Astrocyte of the spinal cord (primary cell): ENCODE measurements at places on chromosomes 4 and X.
A peak's percentile ranks its signal among the peaks of the same experiment; 100 is the strongest.

GRCh38 chr4:4427121-4427870 lies 40.4 kb downstream of the NSG1 start:
- peak; percentile 48 for DNase-seq

GRCh38 chr4:45294464-45294863 lies 568.1 kb upstream of the GNPDA2 start:
- no peak for DNase-seq

- DNase-seq = no peak
Measured at GRCh38 chr4:152581536-152582160, 45.8 kb upstream of the FBXW7 start.

- no peak for DNase-seq
Measured at GRCh38 chrX:15437724-15438123, 53.5 kb upstream of the VEGFD start.

DNA sequence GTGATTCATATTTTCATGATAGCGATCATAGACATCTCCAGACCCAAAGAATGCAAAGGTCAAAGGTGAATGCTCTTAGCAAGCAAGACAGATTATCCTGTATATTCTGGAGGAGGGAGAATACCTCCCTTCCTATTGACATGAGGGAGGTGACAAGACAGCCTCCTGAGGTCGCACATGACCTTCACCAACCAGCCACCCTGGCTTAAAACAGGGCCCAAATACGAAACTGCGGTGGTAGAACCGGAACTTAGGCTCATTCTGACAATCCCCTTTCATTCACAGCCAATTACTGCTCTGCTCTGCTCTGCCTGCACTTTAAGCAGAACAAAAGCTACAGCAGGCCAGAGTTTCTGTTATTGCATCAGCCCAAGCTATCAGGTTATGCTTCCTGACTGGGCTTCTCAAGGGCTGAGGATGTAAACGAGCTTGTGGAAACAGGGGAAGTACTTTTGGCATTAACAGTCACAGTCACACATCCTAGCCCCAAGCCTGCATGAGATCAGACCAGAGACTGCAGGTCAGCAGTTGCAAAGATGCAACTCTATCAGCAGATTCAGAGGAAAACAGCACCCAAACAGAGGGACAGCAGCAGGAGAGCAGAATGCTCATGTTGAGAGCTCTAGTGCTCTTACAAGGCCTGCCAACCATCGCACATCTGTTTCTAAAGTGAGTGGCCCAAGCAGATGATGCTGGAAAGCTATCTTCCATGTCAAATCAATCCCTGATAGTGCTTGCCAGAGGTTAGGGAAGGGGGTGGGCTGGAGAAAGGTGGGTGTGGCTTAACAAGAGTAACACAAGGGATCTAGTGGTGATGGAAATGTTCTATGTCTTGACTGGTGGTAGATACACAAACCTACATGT lies 51.3 kb upstream of the MAP3K15 start:
- DNase-seq = peak; percentile 54

- no peak for DNase-seq
Measured at GRCh38 chr4:17250591-17250990, 261.3 kb downstream of the QDPR start.

GRCh38 chrX:19855700-19856381 lies 31.6 kb downstream of the SH3KBP1 start:
- DNase-seq = no peak

- no peak for DNase-seq
Measured at GRCh38 chr4:48706736-48707135, 73.3 kb downstream of the FRYL start.

- DNase-seq = no peak
Measured at GRCh38 chr4:67874986-67875385, 8.8 kb downstream of the TMPRSS11D start.

- DNase-seq = no peak
Measured at GRCh38 chr4:37762294-37762990, 64.0 kb upstream of the PGM2 start.

DNA sequence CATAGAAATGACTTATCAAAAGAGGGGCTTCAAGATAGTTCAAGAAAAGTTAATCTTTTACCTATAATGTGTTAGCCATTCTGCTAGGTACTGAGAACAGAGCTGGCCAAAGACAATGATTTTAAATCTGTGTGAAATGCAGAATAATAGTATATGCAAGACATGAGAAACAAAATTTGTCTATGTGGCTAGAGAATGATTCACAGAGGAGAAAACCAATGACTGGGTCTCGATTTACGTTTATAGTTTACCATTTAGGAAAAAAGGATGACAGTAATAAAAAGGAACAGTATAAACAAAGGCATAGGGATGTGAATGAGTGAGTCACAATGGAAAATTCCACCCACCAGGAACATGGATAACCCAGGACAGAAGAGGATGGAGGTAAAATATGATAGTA lies 31.9 kb downstream of the NPFFR2 start:
- DNase-seq = no peak

- DNase-seq = no peak
Measured at GRCh38 chr4:171644430-171645057, 168.7 kb upstream of the GALNTL6 start.

DNA sequence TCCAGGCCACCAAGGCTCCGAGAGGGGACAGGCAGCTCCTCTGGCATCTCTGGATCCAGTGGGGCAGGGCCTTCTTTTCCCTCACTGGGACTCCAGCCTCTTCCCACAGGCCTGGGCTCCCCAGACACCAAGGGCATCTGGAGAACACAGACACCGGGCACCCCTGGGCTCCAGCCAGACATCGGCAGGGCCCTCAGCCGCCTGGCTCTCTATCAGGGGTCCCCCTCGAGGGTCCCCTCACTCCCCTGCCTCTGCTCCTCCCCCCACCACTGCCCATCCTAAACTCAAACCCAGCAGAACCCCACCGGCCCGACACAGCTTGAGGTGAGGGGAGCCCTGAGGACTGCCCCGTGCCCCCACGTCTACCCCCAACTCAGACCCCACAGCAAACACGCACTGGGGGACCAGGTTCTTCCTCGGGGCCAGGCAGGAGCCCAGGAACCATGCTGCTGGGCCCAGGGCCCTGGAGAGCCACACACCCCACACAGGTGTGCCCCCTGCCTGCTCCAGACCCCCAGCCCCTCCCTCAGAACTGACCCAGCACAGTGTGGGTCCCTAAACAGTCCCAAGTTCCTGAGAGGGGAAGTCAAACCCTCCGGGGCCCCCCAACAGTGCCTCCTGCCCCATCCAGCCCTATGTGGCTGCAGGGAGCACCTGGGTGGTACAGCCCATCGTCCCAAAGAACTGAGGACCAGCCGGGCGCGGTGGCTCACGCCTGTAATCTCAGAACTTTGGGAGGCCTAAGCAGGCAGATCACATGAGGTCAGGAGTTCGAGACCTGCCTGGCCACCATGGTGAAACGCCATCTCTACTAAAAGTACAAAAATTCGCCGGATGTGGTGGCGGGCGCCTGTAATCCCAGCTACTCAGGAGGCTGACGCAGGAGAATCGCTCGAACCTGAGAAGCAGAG lies 86.8 kb downstream of the FAM53A start:
- no peak for DNase-seq

DNA sequence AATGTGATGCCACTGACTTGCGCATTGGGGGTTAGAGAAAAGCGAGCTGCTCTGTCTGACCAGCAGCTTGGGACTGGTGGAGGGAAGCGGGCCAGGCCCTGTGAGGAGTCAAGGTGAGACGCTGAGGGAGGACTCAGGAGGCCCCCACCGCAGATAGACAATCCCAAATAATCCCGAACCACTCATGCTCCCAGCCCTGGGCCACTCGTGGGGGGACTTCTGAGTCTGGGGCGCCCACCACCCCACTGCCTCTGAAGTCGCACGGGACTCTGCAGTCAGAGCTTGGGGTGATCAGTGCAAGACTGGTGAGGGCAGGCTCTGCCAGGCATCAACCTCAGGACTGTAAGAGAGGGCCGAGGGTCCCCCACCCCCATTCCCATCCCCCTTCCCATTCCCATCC lies 6.9 kb downstream of the MAGEA4 start:
- DNase-seq = no peak

DNA sequence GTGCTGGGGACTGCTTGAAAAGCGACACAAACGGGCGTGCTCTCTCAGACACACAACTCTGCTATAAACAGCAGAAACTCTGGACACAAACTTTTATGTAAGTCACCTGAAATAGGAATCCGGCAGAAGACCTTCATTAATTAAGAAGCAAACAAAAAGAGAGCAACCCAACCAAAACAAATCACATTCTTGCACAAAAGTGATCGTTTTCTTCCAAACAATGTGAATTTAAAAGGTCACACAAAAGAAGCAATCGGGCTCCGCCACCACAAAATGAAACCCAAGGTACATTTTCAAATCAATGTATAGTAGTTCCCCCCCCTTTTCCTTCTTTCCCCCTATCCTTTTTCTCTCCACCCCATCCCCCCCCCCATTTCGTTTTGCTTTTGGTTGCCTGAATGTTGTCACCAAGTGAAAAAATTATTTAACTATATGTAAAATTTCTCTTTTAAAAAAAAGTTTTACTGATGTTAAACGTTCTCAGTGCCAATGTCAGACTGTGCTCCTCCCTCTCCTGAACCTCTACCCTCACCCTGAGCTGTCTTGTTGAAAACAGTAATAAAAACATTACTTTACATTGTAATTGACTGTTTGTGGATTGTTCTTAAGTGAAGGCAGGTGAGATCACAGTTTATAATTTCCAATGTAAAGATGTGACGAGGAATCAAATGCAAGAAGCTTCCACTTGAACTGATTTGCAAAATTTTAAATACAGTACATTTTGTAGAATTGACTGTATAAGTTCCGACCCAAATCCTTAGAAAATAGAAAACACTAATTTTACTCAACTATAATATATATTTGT lies 2.4 kb downstream of the MAB21L2 start:
- DNase-seq = no peak

GRCh38 chr4:105679186-105679585 lies 29.3 kb downstream of the INTS12 start:
- peak; percentile 30 for DNase-seq

DNA sequence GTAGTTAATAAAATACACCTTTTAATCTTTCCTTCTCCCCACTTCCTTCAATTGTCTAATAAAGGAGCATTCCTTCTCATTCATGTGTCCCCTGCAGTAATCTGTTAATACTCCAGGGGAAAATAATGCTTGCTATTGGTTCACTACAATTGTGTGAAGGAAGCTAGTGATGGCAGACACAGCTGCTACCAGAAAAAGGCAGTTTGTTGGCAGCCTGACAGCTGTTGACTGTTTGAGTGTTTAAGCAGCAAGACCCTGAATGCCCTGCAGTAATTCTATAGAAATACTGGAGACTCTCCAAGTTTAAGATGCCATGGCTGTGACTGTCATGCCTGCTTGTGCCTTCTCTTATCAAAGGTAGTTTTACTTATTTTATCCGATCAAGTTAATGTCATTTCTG lies 359.5 kb downstream of the C4orf33 start:
- DNase-seq = no peak

GRCh38 chrX:44012484-44013096 lies 39.4 kb upstream of the NDP start:
- peak; percentile 77 for DNase-seq

- DNase-seq = no peak
Measured at GRCh38 chr4:3412257-3413020, 29.3 kb upstream of the HGFAC start.

DNA sequence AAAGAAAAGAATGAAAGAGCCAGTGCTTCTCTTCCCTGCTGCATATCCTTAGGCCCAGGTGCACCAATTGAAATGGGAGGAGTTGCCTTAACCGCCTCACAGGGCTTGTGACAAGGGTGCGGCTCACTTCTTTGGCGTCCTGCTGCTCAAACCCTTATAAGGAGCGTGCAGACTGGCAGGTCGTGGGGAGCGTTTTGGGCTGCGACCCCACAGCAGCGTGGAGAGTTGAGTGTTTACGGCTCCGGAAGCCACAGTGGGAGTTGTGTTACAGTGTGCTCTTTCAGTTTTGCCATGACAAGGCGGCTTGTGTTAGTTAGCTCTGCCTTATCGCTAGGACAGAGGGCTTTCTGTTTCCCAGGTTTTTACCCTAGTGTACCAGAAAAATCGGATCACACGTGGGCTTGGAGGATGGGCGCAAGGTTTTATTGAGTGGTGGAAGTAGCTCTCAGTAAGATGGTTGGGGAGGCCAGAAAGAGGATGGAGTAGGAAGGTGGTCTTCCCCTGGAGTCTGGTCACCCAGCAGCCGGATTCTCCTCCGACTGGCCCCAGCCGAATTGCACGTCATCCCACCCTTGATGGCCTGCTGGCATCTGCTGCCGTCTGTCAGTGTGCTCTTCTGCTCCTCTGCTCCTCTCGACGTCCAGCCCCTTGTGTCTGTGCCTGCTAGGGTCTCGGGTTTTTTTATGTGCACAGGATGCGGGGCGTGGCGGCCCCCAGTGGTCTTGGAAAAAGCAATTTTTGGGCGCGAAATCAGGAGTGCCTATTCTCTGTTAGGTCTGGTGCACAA lies 718.9 kb downstream of the ARAP2 start:
- DNase-seq = no peak

- DNase-seq = no peak
Measured at GRCh38 chr4:95421869-95422268, 126.9 kb downstream of the UNC5C start.

- no peak for DNase-seq
Measured at GRCh38 chr4:123363729-123364128, 32.9 kb upstream of the SPRY1 start.

- peak; percentile 18 for DNase-seq
Measured at GRCh38 chrX:30065226-30065625, 150.1 kb upstream of the MAGEB2 start.
